ENCODE measurements at places on chromosomes 13 and 19.
A peak's percentile ranks its signal among the peaks of the same experiment; 100 is the strongest.

- no peak for DNase-seq
These were observed 711 bp downstream of the FUT2 start for GRCh38 chr19:48696353-48697010.

GRCh38 chr13:40102854-40103253 lies 447.4 kb downstream of the COG6 start:
- peak; percentile 97 for DNase-seq

DNA sequence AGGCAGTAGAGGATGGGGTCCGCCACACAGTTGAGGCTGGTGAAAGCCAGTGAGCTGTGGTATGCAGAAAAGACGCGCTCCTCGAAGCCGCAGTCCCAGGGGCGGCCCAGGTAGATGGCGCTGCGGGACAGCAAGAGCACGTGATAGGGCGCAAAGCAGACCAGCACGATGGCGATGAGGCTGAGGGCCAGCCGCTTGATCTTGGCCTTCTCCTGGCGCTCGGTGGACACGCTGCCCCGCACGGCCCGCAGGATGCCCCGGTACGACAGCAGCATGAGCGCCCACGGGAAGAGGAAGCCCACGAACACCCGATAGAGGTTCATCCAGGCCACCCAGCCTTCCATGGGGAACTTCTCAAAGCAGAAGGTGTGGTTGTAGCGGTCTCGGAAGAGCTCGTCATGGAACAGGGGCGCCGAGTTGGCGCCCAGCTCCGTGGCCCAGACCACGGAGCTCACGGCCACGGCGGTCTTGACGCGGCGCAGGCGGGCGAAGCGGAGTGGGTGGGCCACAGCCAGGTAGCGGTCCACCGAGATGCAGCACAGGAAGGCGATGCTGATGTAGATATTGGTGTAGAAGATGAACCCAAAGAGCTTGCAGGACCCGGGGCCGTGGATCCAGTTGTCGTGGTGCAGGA lies 6.5 kb upstream of the OPA3 start:
- DNase-seq: no peak

DNA sequence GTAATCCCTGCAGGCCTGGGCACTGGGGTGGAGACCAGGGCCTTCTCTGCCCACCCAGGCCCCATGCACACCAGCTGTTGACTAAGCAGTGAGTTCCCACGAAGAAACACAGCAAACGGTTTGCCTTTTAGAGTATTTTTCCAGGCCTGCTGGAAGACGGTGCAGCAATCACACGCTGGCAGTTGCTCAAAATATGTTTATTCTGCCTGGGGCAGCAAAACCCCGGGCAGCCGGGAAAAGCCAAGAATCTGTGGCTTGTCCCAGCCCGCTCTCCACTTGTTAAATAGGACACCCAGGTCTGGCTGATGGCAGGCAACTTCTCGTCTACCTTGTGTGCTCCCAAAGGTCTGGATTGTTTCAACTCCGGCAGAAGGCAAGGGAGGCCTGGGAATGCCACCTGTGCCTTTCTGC lies 40.8 kb downstream of the GGACT start:
- DNase-seq: no peak

DNA sequence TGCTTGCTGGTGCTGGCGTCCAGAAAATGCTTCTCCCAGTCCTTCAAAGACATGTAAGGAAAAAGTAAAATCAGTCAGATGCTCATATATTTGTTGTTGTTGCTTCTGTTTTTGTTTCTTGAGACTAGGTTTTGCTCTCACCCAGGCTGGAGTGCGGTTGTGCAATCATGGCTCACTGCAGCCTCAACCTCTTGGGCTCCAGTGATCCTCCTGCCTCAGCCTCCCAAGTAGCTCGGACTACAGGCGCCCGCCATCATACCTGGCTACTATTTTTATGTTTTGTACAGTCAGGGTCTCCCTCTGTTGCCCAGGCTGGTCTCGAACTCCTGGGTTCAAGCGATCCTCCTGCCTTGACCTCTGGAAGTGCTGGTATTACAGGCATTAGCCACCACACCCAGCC lies 11.0 kb upstream of the EPS15L1 start:
- DNase-seq: no peak

- peak; percentile 51 for DNase-seq
These were observed at the start of gene EEF2 for GRCh38 chr19:3984908-3985642. TSS of gene EEF2 (minus strand) at chr19:3985463. CDS start at chr19:3985380, 83 bp downstream.

GRCh38 chr19:51258165-51259160 lies 7.6 kb downstream of the SIGLECL1 start:
- DNase-seq: no peak

GRCh38 chr13:103066079-103066780 lies at the start of gene SLC10A2:
TSS of gene SLC10A2 (minus strand) at chr13:103066417. CDS start at chr13:103066249, 168 bp downstream.
- peak; percentile 86 for DNase-seq

DNA sequence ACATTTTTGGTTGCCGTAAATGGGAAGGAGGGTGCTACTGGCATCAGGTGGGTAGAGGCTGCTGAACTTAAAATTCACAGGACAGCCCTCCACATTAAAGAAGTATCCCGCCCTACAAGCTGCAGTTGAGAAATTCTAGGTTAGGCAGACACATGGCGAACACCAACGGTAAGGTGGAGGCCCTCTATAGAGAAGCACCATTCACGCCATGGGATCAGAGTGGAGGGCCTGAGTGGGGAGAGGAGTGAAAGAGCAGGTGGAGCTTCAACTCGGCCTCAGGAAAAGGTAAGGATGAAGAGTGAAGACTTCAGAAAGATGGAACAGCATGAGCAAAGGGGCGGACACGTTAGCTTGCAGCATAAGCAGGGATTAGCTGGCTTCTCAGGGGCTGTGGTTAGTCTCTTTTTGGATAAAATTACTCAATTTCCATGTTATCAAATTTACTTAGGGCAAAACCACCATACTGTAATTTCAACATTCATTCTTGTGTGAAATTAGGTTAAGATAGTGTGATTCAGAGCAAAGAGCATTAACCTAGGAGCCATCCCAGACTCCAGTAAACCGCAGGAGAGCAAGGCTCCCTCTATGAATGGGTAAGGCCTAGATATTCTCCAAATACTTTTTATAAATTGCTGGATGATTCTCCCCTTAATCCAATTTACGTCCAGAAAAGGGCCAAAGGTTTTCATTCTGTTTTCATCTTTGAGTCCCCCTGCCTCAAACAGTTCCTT lies 1.2 kb downstream of the EEF1AKMT1 start:
- no peak for DNase-seq

DNA sequence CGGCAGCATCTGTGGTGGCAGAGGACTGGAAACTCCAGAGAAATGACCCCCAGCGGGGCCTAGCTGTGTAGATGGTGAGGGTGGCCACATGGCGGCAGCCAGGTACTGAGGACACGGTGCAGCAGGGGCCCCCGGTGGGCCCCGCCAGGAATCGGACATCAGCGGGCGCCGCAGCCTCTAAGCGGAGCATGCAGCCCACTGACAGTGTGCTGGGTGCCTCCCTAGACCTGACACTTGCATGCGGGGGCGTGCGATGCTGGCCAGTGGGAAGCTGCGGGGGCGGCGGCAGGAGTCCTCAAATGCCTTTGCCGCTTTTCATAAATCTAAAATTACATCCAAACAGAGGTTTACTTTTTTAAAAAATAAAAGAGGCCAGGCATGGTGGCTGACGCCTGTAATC lies 16.1 kb downstream of the ADAT3 start:
- no peak for DNase-seq

GRCh38 chr13:97141097-97141496 lies 81.0 kb upstream of the MBNL2 start:
- DNase-seq: no peak

GRCh38 chr19:15874821-15875474 lies 22.9 kb downstream of the CYP4F2 start:
- no peak for DNase-seq

- peak; percentile 92 for DNase-seq
These were observed 83.5 kb downstream of the SACS start for GRCh38 chr13:23350009-23350408.

DNA sequence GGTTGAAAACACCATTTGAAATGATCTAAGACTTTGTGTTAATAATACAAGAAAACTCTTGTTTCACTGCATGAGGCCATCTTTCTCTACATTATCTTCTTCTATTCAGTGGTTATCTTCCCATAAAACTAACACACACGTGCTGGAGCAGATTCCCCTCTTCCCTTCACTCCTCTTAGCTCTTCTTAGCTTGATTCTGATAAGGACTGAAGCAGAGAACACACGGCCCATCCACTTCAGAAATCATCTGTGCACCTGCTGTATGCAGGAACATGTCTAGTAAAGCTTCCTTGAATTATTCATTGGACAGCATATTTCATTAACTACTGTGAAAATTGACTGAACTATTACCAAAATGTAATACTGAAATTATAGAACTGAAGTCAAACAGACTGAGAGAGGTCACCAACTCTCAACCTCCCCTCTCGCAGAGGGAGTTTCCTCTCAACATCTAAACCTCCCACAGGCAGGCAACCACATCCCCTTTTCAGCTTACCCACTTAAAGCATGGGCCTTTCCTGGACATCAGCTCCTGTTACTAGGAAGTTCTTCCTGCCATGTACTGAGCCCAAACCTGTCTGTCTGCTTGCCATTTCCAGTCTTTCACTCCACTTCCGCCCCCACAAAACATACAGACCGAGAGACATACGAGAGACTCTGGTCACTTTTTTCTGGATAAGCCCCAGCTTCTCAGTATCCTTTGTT lies 113.9 kb downstream of the CRYL1 start:
- DNase-seq: no peak

GRCh38 chr19:2488405-2488941 lies 12.5 kb downstream of the GADD45B start:
- DNase-seq: no peak

DNA sequence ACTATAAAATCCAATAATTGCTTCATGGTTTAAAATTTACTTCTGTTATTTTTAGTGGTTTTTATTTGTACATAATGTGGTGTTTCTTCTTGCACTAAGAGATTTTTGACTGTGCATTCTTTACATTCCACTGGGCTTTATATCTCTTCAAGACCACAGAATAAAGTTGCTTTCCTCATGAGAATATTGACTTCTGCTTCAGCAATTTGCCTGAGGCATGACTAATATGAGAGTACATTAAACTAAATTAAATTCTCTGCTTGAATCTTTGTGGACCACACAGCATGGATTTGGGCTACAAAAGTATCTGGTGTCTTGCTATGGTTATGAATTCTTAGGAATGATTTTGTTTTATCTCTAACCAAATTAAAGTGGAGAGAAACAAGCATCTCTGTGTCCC lies 1463.4 kb upstream of the PCDH20 start:
- peak; percentile 3 for DNase-seq

DNA sequence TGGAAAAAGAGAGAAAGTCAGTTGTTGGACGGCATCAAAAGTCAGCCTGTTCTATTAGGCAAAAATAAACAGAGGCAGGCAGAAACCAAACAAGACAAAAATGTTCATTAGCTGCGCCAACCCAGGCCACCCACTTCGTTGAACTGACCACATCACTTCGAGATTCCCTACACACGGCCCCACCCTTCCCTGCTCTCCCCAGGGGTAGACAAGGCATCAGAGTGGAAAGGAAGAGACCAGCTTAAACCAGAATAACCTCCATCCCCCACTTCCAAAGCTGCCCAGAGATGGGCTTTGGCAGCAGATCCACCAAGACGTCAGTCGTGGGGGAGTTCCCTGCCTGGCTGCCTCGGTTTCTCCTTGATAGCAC lies 204.6 kb upstream of the TSHZ3 start:
- no peak for DNase-seq

GRCh38 chr13:105135852-105136615 lies 1399.4 kb downstream of the EFNB2 start:
- DNase-seq: no peak

- peak; percentile 46 for DNase-seq
These were observed 65.1 kb upstream of the GTF3A start for GRCh38 chr13:27359199-27359821.

DNA sequence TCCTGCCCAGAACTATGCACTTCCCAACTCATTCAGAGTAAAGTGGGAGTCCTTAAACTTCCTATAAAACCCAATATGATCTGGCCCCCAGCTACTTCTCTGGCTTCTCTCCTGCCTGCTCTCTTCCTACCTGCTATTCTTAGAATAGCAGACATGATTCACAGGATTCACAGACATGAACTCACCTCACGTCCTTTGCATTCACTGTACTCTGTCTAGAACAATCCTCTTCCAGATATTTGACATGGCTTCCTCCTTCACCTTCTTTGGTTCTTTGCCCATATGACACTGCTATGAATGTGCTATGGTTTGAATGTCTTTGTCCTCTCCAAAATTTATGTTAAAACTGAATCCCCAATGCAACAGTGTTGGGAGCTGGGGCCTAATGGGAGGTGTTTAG lies 154.9 kb downstream of the UGGT2 start:
- DNase-seq: no peak

DNA sequence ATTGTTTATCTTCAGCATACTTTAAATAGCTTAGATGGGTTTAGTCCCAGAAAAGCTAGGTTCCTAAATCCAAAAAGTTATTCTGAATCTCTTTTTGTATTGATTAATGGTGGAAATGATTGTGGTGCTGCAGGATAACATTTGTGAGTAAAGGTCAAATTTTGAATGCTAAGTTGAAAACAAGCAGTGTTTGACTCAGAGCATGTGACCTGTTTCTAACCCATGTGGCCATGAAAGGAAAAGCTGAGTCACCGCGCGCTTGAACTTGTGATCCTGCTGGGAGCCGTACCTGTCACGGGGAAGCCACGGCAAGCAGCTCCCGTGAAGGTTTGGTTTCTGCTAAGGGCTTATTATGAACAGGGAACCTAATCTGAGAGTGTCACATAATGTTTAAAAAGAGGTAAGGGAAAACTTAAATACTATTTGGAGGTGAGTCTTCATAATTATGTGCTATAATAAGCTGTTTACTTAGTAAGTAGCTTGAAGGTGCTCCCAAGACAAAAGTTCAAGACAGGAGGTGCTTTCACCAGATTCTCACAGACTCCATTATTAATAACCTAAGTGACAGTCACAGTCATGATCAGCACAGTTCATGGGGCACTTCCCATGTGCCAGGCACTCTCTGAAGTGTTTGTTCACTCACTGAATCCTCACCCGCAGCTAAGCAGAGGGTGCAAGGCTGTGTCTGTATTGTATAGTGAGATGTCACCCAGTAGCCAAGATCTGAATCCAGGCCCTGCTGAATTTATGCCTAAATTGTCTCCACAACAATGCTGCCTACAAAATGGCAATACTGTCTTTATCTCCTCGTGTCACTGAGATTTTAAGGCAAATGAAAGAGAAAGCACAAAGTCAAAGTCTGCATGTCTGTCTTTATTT lies 286.5 kb downstream of the MYO16 start:
- DNase-seq: peak; percentile 99

Data from renal cortical epithelial cell (primary cell).